Stimulated activated CD4-positive, alpha-beta T cell treated with anti-CD3 and anti-CD28 coated beads, Interleukin-12 subunit alpha, Interleukin-12 subunit beta, amount 100 ng/mL, for 48 hours (primary cell): ENCODE measurements at places on chromosomes 6 and 20.

- no peak for DNase-seq
Observed at GRCh38 chr6:36725581-36725980, 28.0 kb downstream of the RAB44 start.

DNA sequence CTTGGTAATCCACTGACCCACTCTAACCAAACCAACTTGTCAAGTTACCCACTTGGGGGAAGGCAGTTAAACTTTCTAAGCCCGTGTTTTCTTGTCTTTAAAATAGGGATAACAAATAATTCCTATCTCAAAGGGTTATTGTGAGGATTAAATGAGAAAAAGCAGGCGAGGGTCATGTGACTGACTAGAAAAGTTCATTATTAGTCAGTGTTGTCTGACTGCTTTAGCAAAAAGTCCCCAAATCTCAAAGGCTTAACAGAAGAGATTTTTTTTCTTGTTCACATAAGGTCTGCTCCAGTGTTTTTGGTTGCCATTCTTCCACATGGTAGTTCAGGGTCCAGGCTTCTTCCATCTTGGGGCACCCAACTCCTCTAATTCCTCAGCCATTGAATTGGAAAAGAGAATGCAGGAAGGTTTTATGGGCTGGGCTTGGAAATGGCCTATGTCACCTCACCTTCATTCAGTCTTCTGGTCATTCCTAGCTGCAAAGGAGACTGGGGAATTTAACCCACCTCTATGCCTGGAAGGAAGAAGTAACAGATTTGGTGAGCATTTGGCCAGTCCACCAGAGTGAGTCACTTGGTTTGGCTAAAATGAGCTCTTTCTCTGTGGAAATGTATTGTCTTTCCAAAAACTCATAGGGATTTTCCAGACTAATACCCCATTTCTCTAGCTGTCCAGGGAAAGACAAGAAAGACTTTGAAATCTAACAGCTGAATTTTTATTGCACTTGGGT, 77.0 kb downstream of the CAP2 start:
- no peak for DNase-seq

GRCh38 chr6:5286780-5287179, 25.5 kb downstream of the FARS2 start:
- no peak for DNase-seq

- DNase-seq: peak; percentile 25
Observed at GRCh38 chr6:131281471-131282270, 146.4 kb downstream of the AKAP7 start.

GRCh38 chr6:75094614-75095200, 111.1 kb downstream of the COL12A1 start:
- no peak for DNase-seq

GRCh38 chr6:46210294-46210693, 39.5 kb upstream of the ENPP5 start:
- no peak for DNase-seq

DNA sequence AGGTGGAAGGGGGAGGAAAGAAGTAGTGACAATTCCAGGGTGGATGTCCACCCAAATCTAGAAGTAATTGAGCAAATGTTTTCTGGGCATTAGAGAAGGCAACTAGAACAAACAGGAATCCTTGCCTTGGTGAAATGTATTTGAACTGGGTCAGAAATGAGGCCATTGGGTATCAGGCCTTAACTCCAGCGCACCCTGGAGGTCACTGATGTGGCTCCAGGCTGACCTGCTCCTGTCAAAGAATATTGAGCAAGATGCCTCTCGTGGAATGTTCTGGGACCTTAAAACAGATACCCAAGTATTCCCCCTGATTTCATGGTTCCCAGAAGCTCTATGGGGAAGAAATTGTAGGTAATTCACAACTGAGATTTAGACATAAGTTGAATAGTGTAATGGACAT, 6.9 kb downstream of the HLA-DPB1 start:
- DNase-seq: no peak

- DNase-seq: no peak
Observed at GRCh38 chr20:49432550-49432949, 49.9 kb downstream of the KCNB1 start.

DNA sequence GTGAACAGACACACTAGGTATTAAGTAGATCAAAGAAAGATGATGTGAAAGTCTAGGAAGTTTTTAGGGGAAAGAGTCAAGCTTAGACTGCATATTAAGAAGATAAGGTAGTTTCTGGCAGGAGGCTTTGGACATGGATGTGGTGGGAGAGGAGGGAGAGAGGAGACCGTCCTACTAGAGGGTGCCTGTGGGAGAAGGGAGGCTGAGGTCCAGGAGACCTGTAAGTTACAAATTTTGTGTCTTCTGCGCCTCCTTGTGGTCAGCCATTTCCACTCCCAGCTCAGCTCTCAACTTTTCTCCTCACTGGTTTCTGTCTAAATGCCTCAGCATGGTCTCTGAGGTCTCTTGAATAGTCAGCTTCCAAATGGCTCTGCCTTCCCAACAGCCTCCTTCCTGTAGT, 193.5 kb downstream of the UNC5CL start:
- DNase-seq: peak; percentile 2

- DNase-seq: no peak
Observed at GRCh38 chr20:36017048-36017951, 48.9 kb downstream of the CNBD2 start.

DNA sequence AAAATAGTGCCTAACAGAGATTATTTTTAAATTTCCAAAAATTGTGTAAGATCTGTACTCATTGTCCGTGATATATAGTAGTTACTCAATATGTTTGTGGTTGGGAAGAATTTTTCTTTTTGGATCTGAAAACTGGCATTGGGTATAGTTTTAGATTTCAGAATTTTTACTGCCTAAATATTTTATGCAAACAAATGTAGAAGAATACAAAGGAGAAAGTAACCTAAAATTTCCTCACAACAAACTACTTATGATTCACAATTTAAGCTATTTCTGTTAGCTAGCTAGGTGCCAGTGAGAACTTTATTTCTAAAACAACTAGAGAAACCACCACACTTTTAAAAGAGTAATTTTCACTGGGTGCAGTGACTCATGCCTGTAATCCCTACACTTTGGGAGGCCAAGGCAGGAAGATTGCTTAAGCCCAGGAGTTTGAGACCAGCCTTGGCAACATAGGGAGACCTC, 38.8 kb downstream of the SESN1 start:
- DNase-seq: no peak

GRCh38 chr20:18904624-18905023, 91.0 kb downstream of the SCP2D1 start:
- no peak for DNase-seq

DNA sequence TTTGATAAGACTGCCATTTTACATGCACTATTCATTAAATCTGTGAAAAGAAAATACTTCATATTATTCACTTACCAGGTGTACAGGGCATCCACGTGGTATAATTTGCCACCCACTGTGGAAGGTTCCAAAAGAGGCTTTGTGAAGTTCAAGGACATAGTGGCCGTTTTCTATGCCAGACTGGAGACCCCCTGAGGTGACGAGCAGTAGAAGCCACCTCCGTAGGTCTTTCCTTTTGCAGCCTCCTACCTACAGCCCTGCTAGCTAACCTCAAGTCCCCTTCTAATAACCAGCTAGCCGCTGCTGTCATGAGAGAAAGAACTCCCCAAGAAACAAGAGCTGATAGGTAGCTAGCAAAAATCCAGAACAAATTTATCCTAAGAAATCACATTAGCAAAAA, 110.5 kb downstream of the ARHGAP18 start:
- no peak for DNase-seq

GRCh38 chr6:96157018-96157565, 141.3 kb downstream of the FUT9 start:
- no peak for DNase-seq

GRCh38 chr20:8074931-8075330, 55.4 kb upstream of the TMX4 start:
- no peak for DNase-seq

- no peak for DNase-seq
Observed at GRCh38 chr6:80217794-80218193, 111.3 kb downstream of the BCKDHB start.

DNA sequence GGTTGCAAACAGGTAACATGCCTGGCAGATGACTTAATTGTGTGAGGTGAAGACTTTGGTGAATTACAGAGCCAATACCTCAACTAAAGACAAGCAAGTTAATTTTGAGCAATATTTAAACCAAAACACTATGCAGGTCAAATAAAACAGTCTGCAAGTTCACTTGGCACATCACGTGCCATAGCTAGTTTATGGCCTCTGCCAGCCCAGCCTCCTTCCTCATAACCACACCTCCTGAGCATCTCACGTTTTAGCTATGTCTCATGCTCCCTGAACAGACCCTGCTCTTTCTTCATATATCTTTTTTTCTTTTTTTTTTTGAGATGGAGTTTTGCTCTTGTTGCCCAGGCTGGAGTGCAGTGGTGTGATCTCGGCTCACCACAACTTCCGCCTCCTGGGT, 4.5 kb upstream of the CNBD2 start:
- DNase-seq: no peak

DNA sequence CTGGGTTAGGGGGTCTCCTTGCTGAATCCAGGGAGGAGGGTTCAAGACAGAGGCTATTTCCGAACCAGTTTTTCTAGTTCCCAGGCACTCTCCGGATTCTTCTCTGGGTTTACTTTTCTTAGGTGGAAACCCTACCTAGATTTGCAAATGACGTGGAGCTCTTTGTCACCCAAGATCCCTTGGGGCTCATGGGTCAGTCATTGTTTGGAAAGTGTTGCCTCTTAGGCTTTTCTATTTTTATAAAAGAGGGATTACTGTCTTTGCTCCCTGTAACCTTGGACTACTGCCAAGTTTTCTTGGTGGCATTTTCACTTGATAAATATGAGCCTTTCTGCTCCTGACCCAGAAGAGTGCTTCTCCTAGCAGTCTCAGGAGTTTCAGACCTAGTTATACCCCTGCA, 33.6 kb downstream of the FAM209B start:
- DNase-seq: no peak

- no peak for DNase-seq
Observed at GRCh38 chr6:111175109-111175508, 87.8 kb downstream of the SLC16A10 start.

- DNase-seq: no peak
Observed at GRCh38 chr6:53717566-53717965, 52.0 kb upstream of the KLHL31 start.

- no peak for DNase-seq
Observed at GRCh38 chr6:2184700-2185455, 60.5 kb downstream of the GMDS start.

DNA sequence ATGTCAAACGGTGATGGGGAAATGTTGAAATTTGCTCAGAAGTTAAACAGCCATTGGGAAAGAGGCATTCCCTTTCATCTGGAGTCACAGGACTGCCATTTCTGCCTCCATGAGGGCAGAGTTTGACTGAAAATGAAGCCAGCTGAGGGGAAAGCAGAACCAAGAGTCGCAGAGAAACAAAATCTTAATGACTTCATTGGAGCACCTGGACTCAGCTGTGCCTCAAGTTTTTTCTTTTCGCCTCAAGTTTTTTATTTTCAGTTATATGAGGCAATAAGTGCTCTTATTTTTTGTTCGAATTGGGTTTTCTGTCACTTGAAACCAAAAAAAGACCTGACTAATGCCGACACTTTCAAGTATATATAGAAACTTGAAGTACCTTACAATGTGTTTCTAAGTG, 161.3 kb downstream of the PKHD1 start:
- DNase-seq: no peak

- no peak for DNase-seq
Observed at GRCh38 chr20:20549704-20550103, 162.7 kb downstream of the RALGAPA2 start.
